ENCODE measurements at places on chromosomes 1 and 21. TPM values are rescaled to one million over a fixed set of nuclear protein-coding genes. Genes with fewer than 3 reads are reported as not detected.

GRCh38 chr1:214550013-214550856 is 1.2 kb downstream of the PTPN14 start:
- peak; percentile 51 for DNase-seq

NCF2 gene
- polyA plus RNA-seq: 49.6 TPM

- DNase-seq: no peak
These were observed 103.1 kb upstream of the KAZN start for GRCh38 chr1:14495381-14495780.

DNA sequence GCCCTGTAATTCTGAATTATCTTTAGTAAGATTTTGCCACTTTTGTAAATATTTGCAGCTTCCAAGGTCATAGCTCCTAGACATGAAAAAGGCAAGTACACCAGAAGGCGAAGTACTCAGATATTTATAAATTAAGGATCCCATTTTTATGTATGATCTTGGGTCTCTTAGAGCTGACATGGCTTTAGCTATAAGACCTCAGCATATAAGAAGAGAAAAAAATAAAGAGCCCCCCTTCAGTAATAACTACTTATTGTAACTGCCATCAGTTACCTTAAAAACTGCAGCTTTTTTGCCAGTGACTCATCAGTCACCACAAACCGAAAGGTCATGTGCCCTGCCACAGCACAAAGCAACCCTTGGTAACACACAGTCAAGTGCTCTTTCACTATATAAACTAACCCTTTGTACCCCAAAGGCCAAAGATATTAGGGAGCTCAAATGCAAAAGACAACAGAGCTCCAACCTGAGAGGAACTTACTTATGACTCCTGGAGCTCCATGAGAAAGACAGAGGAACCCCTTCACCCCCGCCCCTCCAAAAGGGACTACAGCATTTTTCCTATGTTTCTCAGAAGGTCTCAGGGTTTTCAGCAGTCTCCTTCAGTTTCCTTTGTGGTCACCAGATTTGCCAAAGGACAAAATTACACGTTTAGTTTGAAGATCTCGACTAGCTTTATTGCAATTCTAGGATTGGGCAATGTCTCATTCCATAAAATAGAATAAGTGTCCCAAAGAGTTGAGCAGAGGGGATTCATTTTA is 219.8 kb upstream of the DUSP10 start:
- no peak for DNase-seq

- DNase-seq: no peak
These were observed 15.6 kb upstream of the MAP10 start for GRCh38 chr1:232789651-232790050.

- DNase-seq: no peak
These were observed 141.8 kb upstream of the KCNE2 start for GRCh38 chr21:34222031-34222335.

GRCh38 chr1:93002781-93003180 is 41.5 kb upstream of the DIPK1A start:
- no peak for DNase-seq

GRCh38 chr1:209993061-209993830 is 55.2 kb downstream of the SYT14 start:
- no peak for DNase-seq

DNA sequence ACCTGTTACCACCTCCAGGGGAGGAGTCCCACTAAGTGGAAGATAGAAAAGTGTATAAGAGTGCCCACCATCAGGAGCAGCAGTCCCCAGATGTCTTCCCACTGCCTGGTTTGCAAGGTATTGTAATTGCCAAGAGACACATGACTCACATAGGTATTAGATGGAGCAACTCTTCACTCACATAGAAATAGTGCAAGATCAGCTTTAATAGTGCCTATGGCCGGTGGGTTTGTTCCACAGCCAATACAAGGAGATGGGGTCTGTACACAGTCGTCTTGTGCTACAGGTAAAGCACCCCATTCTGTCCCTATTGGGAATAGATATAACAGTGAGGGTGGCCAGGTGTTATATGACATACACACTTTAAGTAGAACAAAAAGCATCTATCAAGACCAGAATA is 18.6 kb upstream of the GBP5 start:
- DNase-seq: no peak

DNA sequence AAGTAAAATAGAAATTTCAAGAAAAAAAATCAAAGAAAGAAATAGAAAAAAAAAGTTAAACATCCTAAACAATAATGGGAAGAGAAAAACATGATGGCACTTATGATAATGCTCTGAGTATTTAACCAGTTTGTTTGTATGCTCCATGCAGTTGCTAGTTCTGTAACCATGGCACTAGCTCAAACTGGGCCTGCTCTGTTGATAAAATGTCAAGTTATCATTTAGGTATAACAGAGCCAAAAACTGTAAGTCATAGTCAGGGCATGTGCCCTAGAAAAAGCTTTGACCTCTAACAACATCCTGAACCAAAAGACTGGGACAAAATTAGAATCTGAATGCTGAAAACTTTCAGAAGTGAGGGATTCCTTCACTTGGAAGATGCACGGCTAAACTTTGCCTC is 148.9 kb downstream of the KCNT2 start:
- no peak for DNase-seq

DNA sequence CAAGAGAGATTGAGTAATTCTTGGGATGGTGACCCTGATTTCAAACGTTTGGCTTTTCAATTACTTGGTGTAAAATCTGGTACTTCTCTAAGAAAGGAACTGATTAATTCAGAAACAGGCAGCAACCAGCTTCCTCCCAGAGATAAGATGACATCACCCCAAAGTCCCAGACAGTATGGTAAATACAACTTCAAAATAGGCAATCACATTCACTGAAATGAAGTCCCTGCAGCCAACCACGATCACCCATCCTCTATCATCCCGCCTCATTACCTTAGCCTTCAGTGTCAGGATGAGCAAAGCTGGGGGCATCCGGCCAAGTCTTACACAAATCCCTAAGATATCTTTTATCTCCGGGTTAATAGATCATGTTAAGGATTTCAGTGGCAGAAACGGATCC is 26.4 kb upstream of the RUNX1 start:
- DNase-seq: peak; percentile 65

DNA sequence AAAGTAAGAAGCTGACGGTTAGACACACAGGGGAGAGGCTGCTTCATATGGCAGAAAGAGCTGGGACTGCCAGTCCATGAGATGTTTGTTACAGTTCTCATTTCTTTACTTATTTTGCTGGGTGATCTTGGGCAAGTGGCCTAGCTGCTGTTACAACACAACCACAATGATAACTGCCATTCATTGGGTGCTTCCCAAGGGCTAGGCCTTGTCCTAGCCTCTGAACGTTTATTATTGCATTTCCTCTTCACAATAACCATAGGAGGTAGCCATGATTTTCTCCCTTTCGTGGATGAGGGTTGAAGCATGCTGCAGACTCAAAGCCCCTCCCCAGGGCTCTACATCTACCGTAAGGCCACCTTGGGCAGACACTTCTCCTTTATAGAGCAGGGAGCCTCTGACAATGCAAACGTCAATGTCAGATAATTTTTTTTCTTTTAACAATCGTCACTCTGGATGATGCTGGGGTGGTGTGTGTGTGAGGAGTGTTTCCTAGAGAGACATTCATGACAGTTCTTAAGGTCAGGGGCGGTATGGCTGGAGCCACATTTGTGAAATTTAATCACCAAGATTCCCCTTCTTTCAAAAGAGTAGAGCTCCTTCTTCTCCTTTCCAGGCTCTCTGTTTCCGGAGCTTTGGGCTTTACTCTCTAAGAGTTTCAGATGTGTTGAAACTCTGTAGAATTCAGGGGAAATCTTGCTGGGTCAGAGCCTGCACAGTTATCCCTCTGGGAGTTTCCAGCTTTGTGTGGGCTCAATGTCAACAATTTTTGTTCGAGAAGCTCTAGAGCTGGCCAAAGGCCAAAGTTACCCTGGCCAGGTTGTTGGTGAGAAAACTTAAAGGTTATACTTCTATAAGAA is 138.5 kb upstream of the SGIP1 start:
- DNase-seq: no peak

- no peak for DNase-seq
These were observed 337.0 kb upstream of the PLXNA2 start for GRCh38 chr1:208581209-208581608.

DNA sequence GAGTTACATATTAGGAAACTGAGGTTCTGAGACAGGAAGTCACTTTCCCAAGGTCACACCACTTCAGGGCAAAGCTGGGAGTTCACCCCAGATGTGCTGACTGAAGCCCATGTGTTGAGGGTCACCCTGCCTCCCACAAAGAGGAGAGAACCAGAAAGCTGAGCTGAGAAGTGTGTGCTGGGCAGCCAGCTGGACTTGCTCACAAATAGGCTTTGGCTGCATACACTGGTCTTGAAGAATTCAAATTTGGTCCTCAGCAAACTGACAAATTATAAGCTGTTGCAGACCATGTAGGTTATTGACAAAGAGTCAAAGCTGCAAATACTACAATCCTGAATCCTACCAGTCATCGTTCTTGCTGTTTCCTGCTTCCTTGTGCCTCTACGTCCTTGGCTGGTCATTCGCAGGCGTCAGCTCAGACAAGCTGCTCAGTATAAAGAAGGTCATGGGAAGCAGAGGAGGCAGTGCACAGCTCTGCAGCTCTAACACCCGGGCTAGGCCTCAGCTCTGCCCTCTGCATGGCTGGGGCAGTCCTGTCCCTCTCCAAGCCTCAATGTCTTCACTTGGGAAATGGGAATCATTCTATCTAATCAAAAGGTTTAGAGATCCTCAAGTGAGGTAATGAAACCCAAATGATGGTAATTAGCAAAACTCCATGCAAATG is 40.0 kb downstream of the CDCP2 start:
- peak; percentile 80 for DNase-seq

S100A13 gene
- polyA plus RNA-seq: 168 TPM

DNA sequence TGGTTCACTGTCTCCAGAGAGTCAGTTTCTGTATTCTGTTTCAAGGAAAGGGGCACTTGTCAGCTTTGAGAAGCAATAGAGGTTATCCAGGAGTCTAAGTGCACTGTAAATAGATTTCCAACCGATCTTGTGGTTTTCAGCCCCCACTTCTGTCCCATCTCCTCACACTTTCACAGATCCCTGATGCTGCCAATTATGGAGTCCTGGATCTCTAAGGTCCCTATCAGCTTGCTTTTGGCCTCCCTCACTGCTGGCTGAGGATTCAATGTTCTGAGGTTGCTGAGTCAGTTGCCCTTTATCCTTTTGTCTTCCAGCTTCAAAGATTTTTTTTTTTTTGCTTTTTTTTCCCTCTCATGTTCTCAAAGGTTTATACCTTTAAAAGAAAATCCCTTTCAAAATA is 98.4 kb downstream of the DIRAS3 start:
- DNase-seq: no peak

- DNase-seq: no peak
These were observed 20.7 kb upstream of the GJA5 start for GRCh38 chr1:147781056-147781471.

- no peak for DNase-seq
These were observed 515.9 kb downstream of the PLPP3 start for GRCh38 chr1:56063461-56063860.

GRCh38 chr1:48371598-48371997 is 100.4 kb downstream of the SPATA6 start:
- no peak for DNase-seq

DNA sequence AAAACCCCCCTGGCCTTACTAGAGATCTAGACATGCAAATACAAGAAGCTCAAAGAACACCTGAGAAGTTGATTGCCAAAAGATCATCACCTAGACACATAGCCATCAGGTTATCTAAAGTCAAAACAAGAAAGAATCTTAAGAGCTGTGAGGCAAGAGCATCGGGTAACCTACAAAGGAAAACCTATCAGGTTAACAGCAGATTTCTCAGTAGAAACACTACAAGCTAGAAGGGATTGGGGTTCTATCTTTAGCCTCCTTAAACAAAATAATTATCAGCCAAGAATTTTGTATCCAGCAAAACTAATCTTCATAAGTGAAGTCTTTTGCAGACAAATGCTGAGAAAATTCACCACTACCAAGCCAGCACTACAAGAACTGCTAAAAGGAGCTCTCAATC is 12.2 kb upstream of the SPRR2F start:
- no peak for DNase-seq

LAPTM5 gene
- polyA plus RNA-seq: 653 TPM

- DNase-seq: peak; percentile 67
These were observed 16.6 kb upstream of the PTP4A2 start for GRCh38 chr1:31954607-31955283.

GRCh38 chr1:53942127-53942957 is 3.2 kb downstream of the IFT25 start:
- DNase-seq: no peak

DNA sequence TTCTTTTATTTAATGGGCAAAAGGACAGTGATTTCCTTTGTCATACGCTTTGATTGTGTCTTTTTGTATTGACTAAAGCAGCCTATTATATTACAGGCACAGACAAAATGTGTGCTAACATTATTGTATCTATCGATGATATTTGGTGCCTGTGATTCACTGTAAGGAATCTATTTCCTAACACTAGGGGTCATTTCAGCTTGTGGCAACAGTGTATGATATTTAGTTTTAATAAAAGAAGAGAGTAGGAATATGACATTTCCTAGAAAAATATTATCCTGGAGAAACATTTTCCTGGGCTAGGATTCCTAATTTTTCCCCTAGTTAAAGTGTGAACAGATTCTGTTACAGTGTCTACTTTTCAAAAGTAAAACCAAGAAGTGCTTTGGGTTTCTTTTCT is 42.8 kb downstream of the TYW3 start:
- DNase-seq: no peak

- no peak for DNase-seq
These were observed 47.0 kb upstream of the RBM15 start for GRCh38 chr1:110292031-110292741.

DNA sequence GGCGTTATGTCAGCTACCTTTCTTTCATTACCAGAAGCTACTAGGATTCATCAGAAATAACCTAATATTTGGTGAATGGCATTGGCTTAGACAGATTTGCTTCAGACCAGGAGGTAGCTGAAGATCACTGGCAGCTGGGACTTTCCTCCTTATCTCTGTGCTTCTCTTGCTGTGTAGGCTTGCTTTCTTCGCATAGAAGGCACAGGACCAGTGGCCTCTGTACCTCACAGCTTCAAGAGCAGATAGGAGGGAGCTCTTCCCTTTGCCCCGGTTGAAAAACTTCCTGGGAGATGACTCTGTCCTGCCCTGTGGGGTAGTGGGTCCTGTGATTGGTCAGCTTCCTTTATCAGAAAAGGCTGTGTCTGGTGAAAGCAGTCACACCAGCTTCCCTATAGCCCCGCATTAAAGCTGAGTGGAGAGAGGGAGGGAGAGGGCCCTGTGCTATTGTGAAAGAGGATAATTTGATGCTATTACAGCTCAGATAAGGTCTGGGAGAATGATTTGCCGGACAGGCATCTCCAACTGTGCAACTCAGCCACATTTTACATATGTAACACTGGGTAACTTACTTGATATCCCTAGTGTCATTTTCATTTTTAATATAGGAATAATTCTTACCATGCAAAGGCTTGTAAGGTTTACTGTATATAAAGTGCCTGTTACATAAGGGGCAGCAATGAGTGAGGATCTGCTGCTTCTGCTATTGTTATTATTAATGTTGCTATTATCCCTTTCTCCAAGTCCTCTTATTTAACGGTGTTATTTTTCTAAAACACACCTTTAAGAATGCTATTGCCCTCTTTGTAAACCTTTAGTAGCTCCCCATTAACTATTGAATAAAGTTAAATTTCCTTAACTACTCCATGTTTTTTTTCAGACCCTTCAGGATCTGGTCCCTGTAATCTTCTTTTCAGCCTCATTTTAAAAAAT is 31.6 kb downstream of the OSBPL9 start:
- DNase-seq: peak; percentile 81

SPRR2A gene
- not detected for polyA plus RNA-seq

Measured in lung (tissue), 17 donors.